Caudate nucleus (tissue), 63 donors: ENCODE measurements at places on chromosomes 4 and X.

DNA sequence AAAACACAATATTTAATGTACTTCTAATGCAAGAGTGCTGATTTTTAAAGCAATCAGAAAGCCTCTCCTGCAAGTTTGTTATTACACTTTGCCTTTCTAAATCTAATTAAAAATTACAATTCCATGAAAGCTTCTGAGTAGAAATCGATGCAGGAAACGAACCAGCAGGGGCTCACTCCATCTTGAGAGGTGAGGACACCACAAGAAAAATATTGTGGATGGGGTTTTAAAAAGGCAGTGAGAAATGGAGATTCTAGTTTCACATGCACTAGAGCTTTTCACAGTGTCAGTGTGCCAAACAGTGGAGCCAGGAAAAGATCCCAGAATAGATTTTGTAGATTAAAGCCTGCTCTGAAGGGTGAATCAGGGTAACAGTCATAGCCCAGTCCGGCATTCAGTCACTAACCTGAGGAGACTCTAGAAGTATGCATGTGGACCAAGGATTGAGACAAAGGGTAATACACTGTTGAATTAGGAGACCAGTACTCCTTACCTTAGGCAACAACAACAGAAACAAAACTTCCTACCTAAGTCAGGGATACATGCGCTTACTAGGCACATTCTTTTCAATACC, 362.3 kb downstream of the NAF1 start:
- no peak for DNase-seq

GRCh38 chr4:1959104-1959384, 49.7 kb downstream of the NELFA start:
- DNase-seq = no peak

DNA sequence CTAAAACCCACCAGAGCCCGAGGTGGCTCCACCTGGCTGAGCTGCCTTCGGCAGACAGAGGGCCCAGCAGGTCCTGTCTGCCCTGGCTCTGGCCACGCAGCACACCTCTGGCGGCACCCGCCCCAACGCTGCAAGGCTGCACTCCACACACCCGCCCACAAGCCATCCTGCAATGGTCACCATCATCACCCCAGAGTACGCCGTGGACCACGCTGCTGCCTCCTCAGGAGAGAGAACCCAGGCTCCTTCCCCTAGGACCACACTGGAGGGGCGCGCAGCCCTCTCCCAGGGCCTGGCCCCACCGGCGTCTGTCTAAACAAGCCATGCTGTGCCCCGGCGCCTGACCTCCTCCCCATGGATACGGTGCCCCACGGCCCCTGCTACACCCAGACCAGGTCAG, 39.6 kb upstream of the CPLX1 start:
- no peak for DNase-seq

DNA sequence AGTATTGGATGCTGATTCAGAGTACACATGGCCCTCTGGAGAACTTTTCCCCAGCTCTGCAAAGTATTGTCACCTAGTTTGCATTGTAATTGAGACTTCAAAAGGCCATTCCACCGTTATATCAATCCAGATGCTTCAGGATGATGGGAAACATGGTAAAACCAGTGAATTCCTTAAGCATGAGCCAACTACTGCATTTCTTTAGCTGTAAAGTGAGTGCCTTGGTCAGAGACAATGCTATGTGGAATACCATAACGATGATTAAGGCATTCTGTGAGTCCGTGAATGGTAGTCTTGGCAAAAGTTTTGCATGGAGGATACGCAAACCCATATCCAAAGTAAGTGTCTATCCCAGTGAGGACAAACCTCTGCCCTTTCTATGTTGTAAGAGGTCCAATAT, 355.2 kb downstream of the DCAF12L2 start:
- no peak for DNase-seq

- DNase-seq = no peak
These were observed 206.6 kb upstream of the HS3ST1 start for GRCh38 chr4:11635342-11635741.

- no peak for DNase-seq
These were observed 243.3 kb downstream of the SLC7A11 start for GRCh38 chr4:137998666-137999429.

- DNase-seq = no peak
These were observed 50.4 kb upstream of the PTPN13 start for GRCh38 chr4:86543560-86544309.

DNA sequence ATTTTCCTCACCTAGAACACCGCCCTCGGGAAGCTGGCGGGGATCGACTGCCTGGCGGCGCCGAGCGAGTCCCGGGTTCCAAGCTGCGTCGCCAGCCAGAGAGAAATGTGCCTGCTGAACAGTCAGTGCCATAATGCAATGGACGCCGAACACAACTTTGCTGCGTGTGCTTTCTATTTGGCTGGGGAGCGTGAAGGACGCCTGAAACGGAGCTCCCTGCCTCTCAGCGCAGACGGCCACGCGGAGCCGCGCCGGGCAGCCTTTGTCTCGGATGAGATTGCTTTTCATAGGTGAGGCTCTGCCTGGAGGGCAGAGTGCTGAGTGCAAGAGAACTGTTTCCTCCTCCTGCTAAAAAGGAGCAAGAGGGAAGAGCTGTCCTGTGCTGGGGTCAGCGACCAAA, 107.7 kb upstream of the BCOR start:
- no peak for DNase-seq

DNA sequence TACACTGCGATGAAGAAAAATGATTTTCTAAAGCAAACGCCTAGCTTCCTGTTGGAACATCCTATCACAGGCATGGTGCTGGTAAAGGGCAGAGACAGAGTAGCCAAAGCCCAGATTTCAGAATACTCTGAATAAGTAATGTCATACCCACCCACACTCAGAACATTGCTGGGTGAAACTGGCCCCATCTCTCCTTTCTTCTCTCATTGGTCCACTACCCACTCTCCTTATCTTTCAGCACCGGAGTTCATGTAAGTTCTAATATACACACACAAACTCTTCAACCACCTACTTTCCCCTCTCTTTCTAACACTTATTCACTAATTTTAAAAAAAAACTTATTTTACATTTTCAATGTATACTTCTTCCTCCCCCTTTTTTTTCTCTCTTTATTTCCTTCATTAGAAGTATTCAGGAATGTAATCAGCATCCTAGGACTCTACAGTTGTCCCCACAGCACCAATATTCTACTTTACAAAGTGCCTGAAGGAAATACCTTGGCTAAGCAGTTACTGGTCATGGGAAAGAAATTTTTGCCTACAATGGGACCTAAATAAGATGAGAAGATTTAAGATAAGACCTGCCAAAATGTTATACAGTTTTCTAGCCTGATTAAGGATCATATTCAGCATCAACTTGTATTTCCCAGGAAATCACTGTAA, 63.0 kb downstream of the SEC24D start:
- DNase-seq = no peak

DNA sequence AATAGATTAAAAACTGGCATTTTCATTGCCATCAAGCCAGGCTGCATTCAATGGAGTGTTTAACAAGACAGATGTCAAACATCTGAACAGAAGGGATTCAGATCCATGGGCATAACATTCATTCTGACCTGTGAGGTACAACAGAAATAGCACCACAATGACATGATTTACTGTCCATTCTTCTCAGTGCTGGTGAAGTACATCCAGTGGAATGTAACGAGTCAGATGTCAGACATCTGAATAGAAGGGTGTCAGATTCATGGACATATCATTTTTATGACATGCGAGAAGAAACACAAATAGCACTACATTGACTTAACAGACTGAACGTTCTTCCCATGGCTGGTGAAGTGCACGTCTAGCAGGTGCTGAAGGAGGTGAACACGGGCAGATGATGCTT, 186.4 kb downstream of the PPP4R3C start:
- DNase-seq = no peak

DNA sequence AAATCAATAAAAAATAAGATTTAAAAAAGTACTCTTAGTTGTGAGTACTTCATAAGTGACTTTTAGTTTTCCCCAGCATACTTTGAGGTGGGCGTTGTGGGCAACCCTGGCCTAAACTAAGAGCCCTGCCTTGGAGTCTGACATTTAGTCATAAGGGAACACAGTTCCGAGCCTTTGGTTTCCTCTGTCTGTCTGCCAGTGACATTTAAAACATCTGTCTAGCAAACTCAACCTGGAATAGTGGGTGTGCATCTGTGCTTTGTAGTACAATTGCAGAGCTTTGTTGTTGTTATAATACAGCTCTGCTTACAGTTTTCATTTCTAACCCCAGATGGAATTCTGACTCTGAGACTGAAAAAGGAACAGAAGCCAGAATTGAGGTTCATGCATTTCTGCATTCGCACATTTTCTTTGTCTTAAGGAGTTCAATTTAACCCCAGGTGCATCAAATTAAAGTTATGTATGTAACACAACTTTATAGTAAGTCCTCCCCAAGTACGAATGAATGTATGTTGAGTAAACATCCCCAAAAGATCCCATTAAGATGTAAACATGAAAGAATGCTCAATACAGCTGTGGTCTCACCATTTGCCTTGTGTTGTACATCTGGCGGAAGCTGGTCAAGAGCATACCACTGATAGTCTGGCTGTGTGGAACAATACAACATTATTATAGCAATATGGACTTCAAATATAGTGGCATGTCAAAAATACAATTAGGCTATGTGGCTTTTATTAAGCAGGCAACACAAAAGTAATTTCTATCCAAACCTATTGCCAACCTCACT, 25.9 kb downstream of the TNIP3 start:
- DNase-seq = no peak

GRCh38 chrX:149683966-149684730, 27.7 kb upstream of the MAGEA11 start:
- no peak for DNase-seq

GRCh38 chr4:10095296-10095991, 21.2 kb downstream of the WDR1 start:
- DNase-seq = no peak

DNA sequence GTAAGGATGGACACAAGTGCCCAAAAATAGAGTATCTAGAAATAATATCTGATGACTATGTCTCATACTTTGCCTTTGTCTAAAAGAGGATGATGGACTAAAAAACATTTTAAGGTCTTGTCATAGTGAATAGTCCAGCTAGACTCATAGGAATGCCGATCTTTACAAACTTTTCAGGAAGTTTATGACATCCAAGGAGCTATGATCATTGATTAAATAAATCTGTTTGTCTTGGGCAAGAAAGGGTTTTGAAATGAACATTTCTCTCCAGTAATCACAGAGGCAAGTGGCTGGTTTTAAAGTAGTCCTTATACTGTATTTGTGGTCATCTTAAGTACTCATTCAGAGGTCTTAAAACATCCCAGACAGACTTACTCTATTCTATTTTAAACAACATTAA, 109.8 kb downstream of the MAPK10 start:
- no peak for DNase-seq

DNA sequence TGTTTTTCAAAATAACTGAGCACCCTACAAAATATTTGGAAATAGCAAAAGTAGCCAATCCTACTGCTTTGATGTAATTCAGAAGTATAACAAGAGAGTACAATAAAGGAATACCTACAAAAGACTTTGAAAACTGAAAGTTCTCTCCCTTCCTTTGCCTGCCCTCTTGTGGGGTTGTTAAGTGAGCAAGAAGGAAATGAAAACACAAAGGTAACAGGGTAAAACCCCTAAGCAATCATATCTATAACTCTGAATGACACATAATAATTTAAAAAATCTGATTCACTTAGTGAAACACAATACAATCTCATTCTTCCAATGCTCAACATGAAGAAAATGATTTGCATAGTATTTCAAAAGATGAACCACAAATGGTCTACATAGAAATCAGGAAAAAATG, 98.2 kb downstream of the FRYL start:
- DNase-seq = no peak

- DNase-seq = no peak
These were observed 12.8 kb downstream of the SCD5 start for GRCh38 chr4:82785611-82786400.

DNA sequence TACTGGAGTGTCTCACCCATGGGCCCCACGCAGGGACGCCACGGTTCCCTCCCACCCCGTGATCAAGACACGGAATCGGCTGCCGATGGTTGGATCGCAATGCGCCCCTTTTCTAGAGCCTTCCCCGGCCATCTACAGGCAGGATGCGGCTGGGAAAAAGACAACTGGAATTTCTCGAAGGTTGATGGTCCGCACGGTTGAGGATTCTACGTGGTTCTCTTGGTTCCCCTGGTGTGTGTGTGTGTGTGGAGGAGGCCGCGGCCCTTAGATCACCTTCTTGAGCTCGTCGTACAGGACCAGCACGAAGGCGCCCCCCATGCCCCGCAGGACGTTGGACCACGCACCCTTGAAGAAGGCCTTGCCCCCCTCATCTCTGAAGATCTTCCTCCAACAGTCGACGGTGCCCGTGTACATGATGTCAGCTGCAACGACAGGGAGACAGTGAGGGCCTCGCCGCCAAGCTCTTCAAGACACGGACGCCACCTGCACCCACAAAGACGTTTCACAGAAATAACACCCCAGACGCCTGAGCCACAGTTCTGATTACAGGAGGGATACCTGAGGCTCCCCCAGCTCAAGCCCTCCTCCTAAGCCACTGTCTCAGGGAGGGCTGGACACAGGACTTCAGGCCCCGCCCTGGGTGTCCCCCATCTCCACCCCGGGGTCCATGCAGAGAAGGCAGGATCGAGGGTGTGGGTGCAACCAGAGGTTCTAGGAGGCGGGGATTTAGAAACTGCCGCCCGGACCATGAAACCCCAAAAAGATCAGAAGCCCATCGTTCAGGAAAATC, 5.4 kb downstream of the SLC25A6 start:
- DNase-seq = no peak

- DNase-seq = peak; percentile 66
These were observed 35.4 kb upstream of the SPON2 start for GRCh38 chr4:1207603-1208265.

GRCh38 chrX:155262970-155263754, 1.1 kb downstream of the RAB39B start:
- no peak for DNase-seq

DNA sequence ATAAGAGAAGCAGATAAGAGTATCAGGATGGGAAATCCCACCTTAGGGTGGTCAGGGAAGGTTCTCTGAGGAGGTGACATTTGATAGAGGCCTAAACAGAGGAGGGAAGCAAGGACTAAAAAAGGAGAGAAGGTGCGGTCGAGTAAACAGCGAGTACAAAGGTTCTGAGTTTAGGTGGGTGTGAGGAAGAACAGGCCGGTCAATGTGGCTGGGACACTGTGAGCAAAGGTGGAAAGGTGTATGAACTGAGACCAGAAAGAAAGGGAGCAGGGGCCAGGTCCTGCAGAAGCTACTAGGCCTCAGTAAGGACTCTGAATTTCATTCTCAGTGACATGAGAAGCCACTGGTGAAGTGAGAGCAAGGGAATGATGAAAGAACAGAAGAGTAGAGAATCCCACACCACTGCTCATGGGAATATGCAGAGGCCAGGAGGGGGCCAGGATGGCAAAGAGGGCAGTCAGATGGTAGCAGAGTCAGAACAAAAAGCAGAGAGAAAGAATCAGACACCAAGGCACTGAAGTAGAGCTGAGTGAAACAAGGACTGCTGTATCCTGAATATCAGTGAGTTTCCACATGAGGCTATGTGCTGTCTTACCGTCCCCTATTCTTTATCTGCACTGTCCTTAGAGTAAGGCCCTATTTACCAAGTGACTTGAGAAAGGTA, 18.0 kb downstream of the PRSS48 start:
- DNase-seq = no peak

GRCh38 chr4:121706595-121707021, 9.8 kb upstream of the ANXA5 start:
- DNase-seq = no peak
